Activated naive CD4-positive, alpha-beta T cell treated with anti-CD3 and anti-CD28 coated beads, Interleukin-2, amount 10 ng/mL, durations not matched to agents 7 days and 5 days (primary cell): ENCODE measurements at places on chromosomes 13 and 19.

DNA sequence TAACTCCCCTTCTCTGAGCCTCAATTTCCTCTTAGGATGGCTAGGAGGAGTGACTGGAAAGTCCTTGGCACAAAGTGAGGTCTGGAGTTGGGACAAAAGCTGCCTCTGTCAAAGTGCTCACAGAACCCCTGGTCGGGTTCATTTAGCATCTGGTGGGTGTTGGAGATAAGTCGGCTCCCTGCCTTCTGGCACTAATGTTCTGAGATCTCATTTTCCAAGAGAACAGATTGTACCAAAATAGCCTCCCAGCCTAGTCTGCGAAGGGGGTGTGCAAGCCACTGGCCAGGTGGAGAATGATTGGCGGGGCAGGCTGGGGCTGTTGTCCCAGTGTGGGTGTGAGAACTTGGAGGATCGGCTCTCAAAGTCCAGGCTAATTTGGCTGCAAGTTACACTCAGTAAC, 20.7 kb upstream of the NWD1 start:
- DNase-seq = no peak

GRCh38 chr19:1107661-1108261, 4.0 kb downstream of the GPX4 start:
- no peak for DNase-seq

DNA sequence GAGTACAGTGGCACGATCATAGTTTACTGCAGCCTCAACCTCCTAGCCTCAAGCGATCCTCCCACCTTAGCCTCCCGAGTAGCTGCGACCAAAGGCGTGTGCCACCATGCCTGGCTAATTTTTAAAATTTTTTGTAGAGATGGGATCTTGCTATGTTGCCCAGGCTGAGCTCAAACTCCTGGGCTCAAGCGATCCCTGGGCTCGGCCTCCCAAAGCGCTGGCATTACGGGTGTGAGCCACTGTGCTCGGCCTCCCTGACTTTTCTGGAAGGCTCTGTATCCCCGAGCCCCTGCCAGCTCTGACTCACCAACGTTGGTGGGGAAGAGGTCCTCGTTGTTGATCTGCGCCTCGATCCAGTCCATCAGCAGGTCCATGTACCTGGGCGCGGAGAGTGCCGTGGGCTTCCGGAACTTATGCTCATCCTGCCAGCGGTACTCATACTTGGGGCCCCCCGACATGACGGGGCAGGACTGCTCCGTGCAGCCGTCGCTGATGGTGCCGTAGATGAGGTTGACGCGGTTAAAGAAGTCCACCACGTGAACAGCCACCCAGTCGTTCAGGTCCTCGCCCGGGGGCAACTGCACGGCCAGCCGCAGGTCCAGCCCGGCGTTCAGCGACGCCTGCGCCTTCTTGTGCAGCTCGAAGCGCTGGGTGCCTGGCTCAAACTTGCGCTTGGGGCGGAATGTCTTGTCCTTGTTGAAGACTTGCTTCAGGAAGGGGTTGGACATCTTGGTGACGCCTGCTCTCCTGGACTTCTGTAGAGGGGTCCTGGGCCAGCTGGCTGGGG, 18.1 kb downstream of the MOB3A start:
- DNase-seq = no peak

DNA sequence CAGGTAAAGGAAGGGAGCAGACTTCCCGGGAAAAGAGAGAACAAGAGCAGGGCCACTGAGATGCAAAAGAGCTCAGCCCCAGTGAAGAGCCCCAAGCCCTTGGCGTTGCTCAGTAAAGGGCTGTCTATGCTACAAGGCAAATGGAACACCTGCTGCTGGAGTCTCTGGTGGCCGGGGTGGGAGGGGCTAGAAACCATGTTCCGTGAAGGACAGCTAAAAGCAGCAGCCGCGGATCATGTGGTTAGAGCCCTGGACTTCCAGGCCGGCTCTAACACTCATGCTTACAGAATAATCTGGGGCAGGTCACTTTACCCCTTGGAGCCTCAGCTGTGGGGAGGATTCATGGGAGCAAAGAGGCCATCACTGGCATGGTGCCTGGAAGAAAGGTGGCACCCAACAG, 17.8 kb downstream of the POU2F2 start:
- no peak for DNase-seq

DNA sequence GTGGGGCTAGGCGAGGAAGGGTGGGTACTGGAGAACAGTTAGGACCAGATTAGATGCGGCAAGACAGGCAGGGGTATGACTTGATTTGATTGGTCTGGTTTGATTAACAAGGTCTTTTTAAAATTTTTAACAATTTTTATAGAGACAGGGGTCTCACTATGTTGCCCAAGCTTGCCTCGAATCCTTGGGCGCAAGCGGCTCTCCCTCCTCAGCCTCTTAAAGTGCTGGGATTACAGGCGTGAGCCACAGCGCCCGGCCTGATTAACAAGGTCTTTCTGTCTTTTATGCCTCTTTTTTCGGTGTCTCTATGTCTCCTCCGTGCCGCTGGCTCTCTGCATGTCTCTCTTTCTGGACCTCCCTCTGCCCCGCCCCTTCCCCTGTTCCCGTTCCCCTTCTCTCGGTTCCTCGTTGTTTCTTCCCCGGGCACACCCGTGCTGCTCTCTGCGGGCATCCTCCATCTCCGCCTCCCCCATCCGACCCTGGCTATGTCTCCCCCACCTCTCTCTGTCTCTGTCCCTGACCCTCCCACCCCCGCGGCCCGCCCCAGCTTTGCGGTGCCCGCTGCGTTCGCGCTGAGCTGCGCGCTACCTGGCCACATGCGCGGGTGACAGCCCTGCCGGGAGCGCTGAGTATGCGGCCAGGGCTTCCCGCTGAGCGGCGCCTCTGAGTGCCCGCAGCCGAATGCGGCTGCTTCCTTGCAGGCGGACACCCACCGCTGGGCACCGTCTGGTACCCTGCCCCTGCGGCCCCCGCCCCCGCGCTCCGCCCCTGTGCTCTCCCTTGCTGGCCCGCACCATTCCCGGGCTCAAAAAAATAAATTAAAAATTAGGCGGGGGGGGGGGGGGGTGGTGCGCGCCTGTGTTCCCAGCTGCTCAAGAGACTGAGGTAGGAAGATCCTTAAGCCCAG, 8.1 kb upstream of the SDHAF1 start:
- DNase-seq = peak; percentile 38

DNA sequence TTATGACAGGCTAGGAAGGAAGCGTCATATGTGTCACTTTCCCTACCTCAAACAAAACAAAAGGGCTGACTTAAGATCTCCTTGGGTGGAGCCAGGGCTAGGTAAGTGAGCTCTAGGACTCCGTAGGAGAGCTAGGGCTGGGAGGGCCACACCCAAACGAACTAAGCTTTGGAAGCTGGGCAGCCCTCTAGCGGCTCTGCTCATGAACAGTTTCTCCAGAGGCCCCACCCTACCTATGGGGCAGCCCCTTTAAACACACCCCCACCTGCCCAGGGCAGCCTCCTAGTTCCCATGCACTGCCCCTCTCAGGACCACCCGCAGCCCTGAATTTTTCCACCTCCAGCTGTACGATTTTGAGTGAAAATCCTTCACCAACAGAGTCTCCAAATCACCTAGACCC, 3.5 kb downstream of the PEG3 start:
- DNase-seq = no peak

- no peak for DNase-seq
These were observed 62.8 kb downstream of the EFNB2 start for GRCh38 chr13:106472621-106473020.

DNA sequence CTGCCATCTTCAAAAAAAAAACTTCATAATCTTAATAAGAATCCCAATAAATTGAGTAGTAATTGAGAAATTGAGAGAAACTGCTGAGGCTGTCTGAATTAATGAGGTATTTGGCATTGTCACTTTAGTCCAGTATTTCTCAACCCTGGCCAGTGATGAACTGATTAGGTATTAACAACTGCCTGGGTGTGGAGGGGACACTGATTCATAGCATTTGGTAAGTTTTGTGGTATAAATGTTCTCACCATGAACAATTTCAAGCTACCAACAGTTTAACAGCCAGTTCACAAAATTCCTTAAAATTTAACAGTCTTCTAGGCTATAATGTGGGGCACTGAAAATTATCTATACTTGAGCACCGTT, 18.3 kb downstream of the GPC6 start:
- DNase-seq = no peak

DNA sequence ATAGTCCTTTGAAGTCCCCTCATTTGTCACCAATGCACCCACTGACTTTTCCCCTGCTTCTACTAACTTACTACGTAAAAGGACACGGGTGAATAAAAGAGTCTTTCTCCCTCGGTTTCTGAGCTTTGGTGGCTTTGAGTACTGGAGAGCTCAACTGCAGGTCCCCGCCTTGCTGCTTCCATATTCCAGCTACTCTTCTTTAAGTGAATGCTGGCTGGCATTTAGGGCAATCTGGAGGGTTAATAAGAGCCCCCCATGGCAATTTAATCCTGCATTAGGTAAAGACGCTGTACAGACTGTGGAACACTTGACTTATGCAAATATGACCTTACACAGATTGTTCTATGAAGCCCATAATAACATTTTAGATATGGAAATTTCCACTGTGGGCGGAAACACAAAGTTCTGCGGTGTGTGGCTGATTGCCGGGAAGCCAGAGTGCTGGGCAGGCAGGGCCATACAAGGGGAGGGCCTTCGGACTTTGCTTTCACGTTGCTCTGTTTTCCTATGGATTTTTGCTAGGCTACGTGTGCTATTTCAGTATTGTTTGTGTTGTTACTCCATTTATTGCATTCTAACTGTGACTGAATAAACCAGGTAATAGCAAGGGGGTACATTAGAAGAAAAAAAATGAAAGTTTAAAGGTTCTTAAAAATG, 97.5 kb downstream of the SLC10A2 start:
- DNase-seq = no peak

DNA sequence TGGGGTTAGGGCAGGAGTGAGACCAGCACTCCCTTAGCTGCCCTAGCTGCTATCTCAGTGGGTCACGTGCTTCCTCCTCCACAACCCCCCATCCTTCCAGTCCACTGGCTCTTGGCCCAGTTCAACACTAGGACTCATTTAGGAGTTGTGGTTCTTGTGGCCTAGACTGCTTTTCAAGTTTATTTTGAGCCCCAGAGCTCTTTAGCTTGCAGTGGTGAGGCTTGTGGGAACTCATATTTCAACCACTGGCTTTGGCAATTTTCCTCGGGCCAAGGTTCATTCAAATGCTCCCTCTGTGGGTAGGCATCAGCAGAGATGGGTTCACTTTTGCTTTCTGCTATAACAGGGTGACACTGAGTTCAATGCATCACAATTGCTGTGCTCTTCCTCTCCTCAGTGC, 436.2 kb upstream of the SLITRK5 start:
- DNase-seq = no peak

- peak; percentile 82 for DNase-seq
These were observed 10.7 kb upstream of the CEACAM3 start for GRCh38 chr19:41785653-41786052.

DNA sequence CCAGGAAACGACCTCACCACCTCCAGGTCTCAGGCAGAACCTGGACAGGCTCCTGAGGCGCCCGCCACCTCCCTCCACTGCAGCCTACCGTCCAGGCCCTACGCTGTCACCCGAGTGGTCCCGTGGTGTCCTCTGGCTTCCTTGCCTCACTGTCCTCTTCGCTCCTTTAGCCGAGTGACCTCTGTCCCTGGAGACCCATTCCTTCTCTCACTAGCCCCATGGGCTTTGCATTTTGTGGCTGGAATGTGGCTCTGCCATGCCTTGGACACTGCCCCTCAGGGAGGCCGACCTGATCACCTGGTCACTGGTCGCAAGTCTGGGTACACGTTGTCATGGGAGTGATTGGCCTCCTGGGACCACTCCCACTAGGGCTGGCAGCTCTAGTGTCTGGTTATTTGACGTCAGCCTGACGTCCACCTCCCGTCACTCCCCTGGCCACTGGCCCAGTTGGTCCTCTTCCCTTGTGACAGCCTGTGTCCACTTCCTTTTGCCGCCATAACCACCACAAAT, 17.9 kb downstream of the SLC25A42 start:
- no peak for DNase-seq

DNA sequence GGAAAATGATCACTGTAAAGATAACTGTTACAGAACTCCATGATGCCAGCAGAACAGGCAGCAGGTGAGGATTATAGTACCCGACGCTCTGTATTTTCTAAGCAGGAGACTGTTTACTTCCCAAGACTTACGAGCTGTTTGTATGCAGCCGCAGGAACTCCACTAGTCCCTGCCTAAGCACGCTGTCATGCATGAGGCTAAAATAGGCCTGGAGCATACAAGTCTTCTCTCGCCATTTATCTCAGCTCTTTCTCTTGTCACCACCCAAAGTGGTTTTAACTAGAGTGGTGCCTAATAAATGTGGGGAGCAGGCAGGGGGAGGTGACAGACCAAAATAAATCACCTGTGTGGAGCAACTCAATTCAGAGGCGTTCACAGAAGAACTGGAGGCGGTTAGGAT, 175.8 kb downstream of the TDRD3 start:
- DNase-seq = no peak

DNA sequence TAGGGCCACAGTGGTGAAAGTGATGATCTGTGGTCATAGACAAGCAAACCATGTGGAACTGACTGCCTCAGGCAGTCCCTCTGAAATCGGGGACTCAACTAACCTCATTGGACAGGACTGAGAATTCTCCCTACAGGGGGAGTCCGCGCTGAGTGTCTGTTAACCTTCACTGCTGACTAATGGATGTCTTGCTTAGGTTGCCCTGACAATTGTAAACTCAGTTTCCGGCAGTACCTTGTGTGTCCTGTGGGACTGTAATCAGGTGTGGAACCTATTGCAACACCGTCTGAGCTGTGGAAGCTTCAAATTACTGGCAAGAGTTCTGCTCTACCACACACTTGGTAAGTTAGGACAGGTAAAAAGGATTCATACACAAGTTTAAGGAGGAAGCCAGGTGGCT, 21.8 kb downstream of the ZNF77 start:
- DNase-seq = no peak

DNA sequence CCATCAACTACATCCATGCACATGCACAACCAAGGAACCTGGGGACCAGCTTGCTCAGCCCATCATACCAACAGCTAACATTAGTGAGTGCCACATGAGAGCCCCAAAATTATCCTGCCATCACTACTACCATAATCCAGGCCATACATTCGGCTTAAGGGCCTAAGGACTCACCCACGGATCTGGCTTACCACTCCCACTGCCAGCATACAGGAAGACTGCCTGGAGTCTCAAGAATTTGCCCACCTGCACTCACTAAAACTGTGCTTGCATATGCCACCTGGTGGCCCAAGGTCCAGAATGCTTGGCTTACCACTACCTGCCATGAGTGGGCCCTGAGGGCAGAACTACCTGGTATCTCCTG, 1562.9 kb upstream of the PRR20A start:
- no peak for DNase-seq

DNA sequence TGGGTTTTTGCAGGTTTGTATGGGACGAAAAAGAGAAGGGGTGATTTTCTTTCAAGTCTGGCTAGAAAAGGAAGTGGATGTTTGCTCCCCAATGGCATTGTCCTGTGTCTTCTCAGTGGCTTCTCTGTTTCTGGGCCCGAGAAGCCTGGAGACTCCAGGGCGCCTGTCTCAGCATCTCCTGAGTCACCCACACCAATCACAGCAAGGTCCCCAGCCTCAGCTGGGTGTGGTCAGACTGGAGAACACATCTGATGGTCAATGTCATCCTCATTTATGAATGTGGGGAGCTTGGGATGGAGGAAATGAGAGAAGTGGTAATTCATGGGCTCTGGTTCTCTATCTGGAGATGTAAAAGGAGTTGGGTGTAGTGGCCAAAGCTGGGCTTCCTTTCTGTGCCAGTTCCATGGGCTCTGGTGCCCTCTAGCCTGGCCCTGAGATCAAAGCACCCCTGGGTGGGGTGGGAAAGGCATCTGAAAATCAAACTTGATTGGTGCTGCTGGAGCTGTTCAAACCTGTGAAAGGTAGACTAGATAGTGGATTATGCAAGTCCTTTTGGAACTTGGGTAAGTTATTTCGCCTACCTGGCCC, 13.4 kb downstream of the RASL11A start:
- DNase-seq = no peak

- DNase-seq = no peak
These were observed 369.3 kb downstream of the DLEU7 start for GRCh38 chr13:50474088-50474662.

- no peak for DNase-seq
These were observed 20.1 kb downstream of the RASA3 start for GRCh38 chr13:114112231-114112825.
